ENCODE measurements at places on chromosomes 5 and 9.

GRCh38 chr9:98607787-98608186 is 100.9 kb downstream of the GABBR2 start:
- DNase-seq: no peak

- no peak for DNase-seq
These were observed 42.4 kb upstream of the UBAC1 start for GRCh38 chr9:136003411-136004218.

GRCh38 chr9:109455861-109456260 is 42.2 kb downstream of the PTPN3 start:
- DNase-seq: no peak

GRCh38 chr5:56827924-56828323 is 12.6 kb downstream of the MAP3K1 start:
- DNase-seq: no peak

DNA sequence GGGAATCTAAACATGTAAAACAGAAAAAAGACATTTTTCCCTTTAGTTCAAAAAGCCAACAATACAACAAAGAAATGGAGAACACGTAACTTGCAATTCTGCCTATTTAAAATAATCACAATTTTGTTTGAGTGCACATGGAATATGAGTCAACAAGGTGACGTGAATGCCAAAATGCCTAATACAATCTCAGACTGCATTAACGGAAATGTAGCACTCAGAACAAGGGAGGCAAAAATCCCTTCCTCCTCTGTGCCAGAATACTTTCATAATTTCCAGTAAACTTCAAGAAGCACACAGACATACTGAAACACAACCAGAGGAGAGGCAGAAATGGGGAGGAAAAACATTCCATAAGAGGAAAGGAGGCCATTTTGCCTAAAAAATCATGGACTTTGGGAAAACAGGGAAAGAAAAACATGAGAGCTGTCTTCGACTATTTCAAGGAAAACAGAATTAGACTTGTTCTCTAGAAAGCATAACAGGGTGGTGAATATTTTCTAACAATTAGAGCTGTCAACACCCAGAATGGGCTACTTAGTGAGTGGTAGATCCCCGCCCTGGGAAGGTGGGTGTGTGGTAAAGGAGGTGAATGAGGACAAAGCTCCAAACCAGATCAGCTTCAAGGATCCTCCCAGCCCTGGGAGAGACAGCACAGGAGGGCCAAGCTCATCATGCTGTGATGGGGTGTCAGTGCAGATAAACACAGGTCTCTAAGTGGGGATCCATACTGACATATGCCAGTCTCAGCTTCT is 48.2 kb downstream of the ABCA1 start:
- no peak for DNase-seq

DNA sequence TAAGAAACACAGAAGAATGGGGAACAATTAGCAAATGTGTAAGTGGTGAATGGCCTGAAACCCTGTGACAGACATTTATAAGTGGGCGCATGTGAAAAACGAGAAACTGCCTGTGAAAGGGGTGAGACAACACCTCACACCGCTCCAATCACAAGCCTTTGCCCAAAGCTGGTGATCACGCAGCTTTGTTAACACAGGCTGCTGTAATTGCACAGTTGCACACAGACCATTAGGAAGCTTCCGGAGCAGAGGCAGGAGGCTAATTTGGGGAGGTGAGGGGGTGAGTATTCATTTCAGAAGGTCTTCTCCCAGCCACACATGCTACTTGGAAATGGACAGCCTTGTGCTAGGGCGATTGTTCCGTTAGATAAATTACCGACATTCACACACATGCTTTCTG is 294.0 kb downstream of the MED10 start:
- DNase-seq: no peak

- no peak for DNase-seq
These were observed 64.3 kb downstream of the FEM1C start for GRCh38 chr5:115480271-115480670.

DNA sequence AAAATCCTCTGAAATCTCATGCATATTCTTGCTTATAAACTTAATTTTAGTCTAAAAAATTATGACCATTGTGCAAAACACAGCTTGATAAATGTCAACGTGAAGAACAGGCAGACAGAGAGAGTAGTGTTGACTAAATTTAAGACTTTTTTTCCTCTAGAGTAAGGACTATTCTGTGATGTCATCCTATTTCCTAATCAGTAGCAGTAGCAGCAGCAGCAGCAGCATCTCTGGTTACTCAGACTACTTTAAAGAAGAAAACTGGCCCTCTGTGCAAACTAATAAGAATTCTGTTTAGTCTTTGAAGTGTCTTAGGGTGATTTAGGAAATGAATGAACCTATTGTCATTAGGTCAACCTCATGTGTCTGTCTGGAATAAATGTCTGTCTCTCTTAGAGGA is 403.0 kb downstream of the HINT1 start:
- no peak for DNase-seq

DNA sequence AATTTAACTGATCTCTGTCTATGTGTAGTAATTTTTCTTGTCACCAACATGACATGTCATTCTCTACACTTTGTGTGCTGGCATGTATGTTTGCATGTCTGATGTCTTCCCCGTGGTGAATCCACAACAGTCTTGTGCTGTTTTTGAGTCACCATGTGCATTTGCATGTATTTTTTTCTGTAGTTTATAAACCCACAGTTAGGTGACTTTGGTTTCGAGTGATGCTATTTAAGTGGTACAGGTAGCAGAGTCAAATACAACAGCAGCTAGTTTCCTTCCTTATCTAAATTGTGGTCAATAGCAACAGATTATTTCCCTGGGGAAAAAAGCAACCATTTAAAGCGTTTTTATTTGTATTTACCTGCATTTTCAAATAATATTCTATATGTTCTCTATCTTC is 89.9 kb upstream of the FSD1L start:
- DNase-seq: no peak

DNA sequence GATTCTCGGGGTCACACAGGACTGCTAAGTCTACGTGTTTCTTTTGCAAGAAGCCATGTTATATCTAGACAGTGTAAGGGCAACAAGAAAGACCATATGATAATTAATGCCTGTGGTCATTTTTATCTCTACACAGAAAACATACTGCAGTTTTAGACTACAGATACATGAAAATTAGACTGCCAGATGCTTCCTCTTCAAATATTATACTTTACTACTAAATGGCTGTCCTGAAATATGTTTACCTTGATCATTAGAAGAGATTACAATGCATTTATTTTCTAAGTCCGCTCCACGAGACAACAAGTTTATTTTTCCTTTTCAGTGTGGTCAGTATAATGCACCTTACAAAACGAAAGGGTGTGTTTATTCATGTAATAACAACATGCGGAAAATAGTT is 147.6 kb downstream of the KIAA0825 start:
- DNase-seq: no peak

GRCh38 chr5:18119156-18119785 is 485.0 kb downstream of the TAF11L14 start:
- DNase-seq: no peak

- no peak for DNase-seq
These were observed 42.5 kb downstream of the VAV2 start for GRCh38 chr9:133949486-133950061.

Measured in CD4-positive, alpha-beta T cell treated with Interleukin-6 at 100 ng/mL for 8 hours (primary cell).